Epithelial cell of proximal tubule (primary cell): ENCODE measurements at places on chromosomes 7 and 10. TPM values are rescaled to one million over a fixed set of nuclear protein-coding genes. Genes with fewer than 3 reads are reported as not detected.

DNA sequence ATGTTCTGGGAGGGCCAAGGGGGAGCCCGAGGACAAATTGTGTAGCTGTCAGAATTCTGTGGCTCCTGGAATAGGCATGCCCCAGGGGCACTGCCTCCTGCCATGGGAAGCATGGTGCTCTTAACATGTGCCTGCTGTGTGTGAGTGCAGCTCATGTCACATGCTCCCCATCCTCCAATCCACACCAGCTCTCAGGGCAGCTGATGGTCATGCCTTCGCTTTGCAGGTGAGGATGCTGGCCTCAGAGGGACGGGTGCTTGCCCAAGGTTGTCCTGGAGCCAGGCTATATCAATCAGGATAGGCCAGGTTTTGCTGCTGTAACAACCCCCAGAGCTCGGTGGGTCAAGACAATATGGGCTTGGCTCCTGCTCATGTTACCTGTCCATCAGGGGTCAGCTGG, 303.4 kb downstream of the RPS24 start:
- no peak for DNase-seq

GRCh38 chr7:46207931-46208634, 287.0 kb upstream of the IGFBP3 start:
- no peak for DNase-seq

- DNase-seq = no peak
These were observed 63.2 kb downstream of the KAT6B start for GRCh38 chr10:74889662-74889998.

Gene TRIM74
- total RNA-seq = not detected in 2 replicates

DNA sequence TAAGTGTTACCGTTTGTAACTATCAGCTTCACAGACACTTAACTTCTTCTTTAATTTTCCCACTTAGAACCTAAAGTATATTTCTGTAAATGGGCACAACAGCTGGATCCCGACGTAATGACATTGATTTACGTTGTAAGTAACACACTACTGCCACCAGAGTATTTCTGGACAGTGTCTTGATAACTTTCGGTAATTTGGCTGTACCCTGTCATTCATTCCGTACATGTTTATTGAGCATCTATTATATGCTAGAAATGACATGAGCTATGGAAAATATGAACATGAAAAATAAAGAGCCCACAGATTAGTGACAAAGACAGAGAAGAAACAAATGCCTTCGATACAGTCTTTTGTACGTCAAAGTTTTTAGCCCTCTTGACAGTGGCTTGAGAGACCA, 291.4 kb downstream of the CCDC3 start:
- DNase-seq = no peak

- no peak for DNase-seq
These were observed 722.3 kb downstream of the KCNMA1 start for GRCh38 chr10:76915316-76915715.

DNA sequence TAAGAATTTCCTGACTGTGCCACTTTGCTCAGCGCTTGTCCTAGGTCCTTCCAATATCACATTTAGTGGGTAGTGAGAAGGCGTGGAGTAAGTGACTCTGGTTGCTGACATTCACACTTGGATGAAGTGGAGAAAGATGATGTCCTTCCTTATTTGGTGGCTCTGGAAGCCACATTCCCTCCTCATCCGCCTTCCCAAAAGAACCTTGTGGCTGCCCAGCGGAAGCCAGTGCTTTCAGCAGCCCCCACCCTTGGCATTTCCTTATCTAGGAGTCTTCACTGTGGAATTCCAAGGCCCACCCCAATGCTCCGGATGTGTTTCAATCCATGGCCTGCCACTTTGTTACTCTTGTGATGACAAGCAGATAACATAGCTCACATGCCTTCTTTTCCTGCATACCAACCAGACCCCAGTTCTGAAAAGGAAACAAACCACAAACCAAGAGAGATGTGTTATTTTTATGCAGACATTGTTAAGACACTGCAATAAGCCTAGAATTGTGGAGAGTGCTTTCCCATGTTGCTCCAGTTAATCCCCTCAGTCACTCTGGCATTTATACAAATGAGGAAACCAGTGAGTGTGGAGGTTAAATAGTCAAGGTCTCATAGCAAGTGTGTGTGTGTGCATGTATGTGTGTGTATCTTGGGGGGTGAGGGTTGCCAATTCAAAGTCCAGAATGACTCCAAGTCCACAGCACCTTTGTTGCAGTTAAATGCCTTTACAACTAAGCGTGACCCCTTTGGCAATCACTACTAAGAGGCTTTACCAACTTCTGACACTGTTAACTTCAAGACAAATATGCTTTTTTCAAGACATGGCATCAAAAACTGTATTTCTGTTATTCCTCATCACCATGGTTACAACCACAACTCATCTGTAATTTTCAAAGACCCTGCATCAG, 10.3 kb upstream of the ANKRD1 start:
- DNase-seq = no peak

GRCh38 chr7:23973264-23973663, 263.2 kb downstream of the STK31 start:
- DNase-seq = no peak

DNA sequence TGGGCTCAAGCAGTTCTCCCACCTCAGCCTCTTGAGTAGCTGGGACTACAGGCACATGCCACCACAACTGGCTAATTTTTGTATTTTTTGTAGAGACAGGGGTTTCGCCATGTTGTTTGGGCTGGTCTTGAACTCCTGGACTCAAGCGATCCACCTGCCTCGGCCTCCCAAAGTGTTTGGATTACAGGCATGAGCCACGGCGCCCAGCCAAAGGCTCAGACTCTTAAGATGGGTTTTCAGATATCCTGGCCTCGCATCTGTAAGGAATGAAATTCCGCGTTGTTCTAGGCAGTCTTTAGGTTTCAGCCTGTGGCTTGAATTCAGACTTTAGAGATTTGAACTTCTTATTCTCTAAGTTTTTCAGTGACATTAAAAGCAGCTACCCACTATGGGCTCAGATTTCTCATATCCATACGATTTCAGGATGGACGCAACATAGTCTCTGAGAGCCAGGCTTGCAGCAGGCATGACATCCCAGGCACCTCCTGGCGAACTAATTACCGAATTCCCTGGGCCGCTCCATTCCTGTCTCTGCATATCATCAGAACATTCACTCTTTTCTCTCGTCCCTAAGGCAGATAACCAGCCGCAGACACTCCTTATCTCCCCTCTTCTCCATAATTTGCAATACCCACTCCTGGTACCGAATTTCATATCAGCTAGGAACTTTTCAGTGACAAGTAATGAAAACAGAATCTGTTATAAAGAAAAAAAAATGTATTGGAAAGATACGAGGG, 29.7 kb downstream of the IL15RA start:
- DNase-seq = no peak

DNA sequence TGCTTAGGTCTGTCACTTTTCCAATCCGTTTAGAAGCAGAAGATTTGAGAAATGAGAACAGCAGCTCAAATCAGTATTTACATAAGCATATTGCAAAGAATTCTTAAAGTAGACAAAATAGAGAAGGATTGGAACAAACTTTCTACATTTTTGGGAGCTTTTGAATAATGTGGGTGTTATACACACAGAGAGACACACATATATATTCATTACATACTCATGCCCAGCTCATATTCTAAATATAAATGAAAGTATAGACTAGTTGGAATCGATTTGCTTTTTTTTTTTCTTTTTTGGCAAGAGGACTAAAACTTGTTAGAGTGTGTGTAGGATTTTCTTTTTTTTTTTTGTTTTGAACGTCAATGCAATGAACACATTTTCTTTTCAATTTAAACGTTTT, 538.9 kb downstream of the AUTS2 start:
- DNase-seq = no peak

GRCh38 chr10:79084972-79085597, 16.3 kb downstream of the ZMIZ1 start:
- no peak for DNase-seq
